GM23338 (cell line): ENCODE measurements at places on chromosomes 1 and 21.

DNA sequence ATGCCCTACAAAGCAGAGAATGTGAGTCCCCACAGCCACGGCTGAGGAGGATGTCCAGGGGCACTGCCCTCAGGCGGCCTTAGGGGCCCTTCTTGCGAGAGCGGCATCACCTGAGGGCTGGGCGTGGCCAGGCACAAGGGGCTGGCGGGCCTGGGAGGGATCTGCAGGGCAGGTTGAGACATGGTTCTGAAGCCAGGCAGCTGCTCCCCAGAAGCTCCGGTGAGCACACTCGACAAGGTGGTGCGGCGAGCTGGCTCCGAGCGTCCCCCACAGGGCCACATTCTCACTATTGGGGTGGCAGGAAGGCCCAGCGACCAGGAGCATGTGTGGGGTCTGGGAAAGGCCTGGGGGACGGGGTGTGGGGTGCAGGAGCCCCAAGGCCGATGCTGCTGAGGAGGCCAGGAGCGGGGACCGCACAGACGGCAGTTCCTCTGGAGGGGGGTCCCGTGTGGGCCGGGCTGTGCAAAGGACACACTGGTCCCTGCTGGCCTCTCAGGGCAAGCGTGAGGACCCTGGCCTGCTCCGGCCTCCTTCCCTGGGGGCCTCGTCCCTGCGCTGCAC lies 47.2 kb downstream of the MORN1 start:
- no peak for DNase-seq

- DNase-seq = peak; percentile 97
Measured at GRCh38 chr1:214552174-214552608, 789 bp upstream of the PTPN14 start.

- no peak for DNase-seq
Measured at GRCh38 chr1:16101623-16102022, 28.2 kb upstream of the FAM131C start.

GRCh38 chr21:22728091-22728490 lies 1729.9 kb downstream of the NCAM2 start:
- DNase-seq = peak; percentile 45

DNA sequence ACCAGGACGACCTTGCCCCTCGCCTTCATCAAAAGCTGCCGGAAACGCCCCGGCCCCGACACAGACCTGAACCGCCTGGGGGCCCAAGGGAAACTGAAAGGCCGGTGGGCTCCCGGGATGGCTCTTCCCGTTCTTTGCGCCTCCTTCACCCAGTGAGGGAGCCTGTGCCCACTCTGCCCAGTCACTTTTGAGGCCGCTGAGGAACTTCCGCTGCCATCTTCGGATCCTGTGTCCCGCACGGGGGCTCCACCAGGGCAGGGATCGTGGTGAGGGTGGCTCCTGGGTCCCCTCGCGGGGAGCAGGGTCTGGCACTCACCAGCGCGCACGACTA lies 104.0 kb downstream of the PPIAL4G start:
- DNase-seq = peak; percentile 78

DNA sequence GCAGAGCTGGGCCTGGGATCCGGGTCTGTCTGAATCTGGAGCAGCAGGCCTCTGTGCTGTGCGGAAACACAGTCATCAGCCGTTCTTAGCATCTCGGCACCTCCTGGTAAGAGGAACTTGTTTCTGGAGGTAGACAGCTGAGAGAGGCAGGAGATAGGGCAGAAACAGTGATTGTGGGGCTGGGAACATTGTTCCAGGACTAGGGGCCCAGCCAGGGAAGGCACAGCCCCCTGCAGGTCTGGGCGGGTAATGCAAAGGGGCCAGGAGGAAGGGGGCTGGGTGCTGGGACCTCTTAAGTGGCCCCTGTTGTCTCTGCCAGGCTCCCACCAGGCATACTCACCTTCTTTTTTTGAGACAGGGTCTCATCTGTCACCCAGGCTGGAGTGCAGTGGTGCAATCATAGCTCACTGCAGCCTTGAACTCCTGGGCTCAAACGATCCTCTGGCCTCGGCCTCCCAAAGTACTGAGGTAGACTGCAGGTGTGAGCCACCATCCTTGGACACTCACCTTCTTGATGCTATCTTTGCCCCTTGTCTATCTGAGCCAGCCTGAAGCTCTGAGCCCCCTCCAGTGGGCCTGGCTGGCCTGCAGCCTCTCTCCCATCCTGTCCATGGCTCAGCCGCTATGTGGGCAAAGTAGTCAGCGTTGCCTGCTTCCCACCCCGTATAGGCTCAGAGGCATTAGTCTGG lies 134.3 kb upstream of the ZBTB40 start:
- peak; percentile 76 for DNase-seq

DNA sequence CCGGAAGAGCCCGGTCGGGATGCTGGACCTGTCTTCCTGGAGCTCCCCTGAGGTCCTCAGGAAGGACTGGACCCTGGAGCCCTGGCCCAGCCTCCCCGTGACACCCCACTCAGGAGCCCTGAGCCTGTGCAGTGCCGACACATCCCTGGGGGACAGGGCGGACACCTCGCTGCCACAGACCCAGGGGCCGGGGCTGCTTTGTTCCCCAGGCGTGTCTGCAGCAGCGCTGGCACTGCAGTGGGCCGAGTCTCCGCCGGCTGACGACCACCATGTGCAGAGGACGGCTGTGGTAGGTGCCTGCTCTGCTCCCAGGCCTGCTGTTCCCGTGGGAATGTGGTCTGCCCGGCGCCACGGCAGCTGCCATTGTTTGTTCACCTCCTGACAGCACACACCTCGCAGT lies 42.1 kb upstream of the DIP2A start:
- no peak for DNase-seq
